Right forelimb (tissue), 1 donor: ENCODE measurements at places on chromosomes 2 and 18.
A peak's percentile ranks its signal among the peaks of the same experiment; 100 is the strongest.

DNA sequence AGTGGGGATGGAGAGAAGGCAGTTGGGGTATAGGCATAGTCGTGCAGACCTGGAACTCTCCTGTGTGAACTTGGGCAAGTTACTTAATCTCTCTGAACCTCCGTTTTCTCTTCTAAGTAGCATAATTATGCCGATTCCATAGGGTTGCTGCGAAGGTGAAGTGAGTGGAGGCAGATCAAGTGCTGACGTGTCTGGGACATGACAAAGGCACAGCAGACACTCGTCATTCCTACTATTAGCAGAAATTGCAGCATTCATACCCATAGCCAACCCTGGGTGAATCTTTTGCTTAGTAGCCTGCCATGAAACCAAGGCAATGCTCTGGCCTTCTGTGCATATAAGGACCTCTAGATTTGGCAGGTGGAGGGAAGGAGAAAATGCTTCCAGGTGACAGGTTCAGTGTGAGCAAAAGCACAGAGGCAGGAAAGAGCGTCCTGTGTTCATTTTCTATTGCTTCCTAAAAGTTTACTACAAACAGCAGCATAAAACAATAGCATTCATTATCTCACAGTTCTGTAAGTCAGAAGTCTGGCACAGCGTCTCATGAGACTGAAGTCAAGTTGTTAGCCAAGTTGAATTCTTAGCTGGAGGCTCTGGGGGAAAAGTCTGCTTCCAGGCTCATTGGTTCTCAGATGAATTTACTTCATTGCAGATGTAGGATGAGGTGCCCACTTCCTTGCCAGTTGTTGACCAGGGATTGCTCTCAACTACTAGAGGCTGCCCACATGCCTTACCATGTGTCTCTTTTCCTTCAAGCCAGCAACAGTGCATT, 77.8 kb downstream of the CTIF start:
- no peak for DNase-seq

GRCh38 chr2:238125127-238125885, 13.2 kb upstream of the KLHL30 start:
- no peak for DNase-seq

GRCh38 chr2:156065912-156066311, 266.6 kb downstream of the NR4A2 start:
- no peak for DNase-seq

GRCh38 chr2:197268786-197269584, 41.6 kb downstream of the ANKRD44 start:
- DNase-seq, result no peak

- no peak for DNase-seq
Observed at GRCh38 chr2:75549401-75550253, 11.1 kb downstream of the EVA1A start.

DNA sequence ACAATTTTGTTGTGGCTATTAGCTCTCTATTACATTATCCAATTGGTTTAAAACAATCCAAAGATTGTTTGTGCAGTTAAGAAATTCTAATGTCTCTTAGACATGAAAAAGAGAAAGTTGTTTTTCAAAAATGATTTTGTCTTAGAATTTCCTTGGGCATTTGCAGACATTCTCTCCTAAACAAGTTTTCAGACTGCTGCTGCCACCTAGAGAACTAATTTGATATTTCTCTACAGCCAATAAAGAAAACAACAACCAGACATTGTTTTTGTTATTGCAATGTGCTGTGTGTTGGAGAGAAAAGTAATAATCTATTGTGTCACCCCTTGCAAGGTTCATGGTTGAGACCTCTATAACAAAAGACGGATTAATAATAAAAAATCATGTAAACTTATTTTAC, 119.0 kb upstream of the SYT4 start:
- no peak for DNase-seq

DNA sequence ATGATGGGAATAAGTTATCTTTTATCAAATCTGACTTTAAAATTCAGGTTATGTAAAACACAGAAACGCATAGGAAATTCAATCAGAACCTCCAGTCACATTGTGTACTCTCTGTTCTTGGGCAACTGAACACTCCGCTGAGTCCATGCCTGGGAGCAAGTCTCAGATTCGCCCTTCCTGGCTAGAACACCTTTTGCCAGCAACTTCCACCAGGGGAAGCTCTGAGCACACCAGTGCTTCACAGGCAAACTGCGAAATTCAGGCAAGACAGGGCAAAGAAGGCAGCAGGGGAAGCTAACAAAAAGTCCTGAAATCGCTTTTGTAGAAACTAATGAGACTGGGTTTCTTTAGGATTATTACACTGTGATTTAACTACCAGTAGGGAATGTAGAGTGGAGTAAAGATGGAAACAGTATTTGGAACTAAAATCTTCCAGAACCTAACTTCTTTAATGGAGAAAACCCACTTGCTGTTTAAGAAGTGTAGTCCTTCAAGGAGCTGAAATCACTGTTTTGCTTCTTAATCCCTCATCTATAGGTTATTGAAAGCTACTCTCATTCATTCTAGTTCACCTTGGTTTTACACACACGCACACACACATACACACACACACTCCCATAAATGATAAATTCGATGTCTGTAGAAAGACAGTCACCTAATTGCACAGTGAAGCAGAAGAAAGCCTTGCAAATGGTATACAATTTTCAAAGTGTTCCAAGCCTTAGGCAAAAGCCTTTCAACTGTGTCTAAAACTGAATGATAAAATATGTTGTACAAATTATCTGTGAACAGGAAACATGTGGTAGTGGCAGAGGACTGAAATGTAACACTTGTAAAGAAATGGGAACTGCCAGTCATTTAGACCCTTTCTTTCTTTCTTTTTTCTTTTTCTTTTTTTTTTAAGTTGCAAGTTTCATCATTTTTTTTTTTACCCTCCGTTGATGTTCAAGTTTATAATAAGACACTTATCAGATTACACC, 214.5 kb downstream of the TMEM182 start:
- peak; percentile 62 for DNase-seq

DNA sequence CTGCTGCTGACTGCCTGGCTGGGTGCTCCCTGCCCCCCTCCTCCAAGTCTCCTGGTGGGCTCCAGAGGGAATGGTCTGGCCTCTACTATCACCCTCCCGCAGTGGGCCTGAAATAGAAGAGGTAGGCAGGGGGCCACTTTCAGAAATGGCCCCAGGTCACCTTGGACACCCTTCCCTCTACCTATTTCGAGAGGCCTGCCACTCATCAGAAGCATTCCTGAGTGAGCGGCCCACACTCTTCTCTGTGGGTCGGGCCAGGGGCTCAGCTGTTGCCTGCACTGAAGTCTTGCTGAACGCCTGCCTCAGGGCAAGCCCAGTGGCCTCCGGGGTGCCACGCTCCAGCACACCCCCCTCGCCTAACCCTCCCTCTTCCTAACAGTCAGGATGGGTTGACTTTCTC, 124.9 kb downstream of the TNS1 start:
- DNase-seq, result no peak

- no peak for DNase-seq
Observed at GRCh38 chr2:124983595-124983994, 958.5 kb downstream of the CNTNAP5 start.

- no peak for DNase-seq
Observed at GRCh38 chr18:44937960-44938719, 257.5 kb downstream of the SETBP1 start.

GRCh38 chr2:157264099-157264498, 6.6 kb downstream of the GALNT5 start:
- no peak for DNase-seq

- DNase-seq, result no peak
Observed at GRCh38 chr18:11419338-11419737, 190.1 kb upstream of the SLC35G4 start.

DNA sequence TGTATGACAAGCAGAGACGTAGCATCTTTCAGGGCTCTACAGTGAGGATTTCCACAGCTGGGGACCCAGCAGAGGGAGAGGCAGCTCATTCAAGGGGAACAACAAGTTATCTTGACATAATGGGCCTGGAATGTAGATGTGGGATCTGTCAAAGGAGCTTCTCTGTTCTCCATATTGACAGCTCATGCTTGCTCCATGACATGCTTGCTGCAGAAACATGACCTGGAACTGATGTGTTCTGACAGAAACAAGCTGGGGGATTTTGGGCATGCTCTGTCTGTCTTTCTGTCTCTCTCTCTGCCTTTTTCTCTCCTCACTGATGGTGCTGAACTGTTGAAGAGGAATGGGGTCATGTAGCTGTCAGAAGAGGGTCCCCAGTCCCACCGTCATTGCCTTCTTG, 79.6 kb downstream of the MMADHC start:
- DNase-seq, result no peak

DNA sequence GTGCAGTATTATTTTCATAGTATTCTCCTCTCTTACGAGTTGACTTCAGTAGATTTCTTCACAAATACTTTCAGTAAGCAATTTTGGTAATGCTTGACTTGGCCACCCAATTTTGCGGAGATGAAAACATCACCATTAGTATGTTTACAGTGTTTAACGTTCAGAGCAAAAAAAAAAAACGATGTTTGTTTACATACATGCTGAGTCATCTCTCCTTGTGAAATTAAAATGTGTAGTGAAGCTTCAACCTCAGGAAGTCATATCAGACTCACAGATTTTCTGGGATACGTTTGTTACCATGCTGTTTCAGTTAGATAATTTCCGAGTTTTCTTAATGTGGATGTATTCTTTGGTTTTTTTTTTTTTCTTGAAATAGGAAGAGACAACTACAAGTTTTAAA, 100.1 kb downstream of the CTNNA2 start:
- DNase-seq, result no peak
